Endodermal cell (in vitro differentiated cells): ENCODE measurements at places on chromosomes 11 and 22. TPM values are rescaled to one million over a fixed set of nuclear protein-coding genes. Genes with fewer than 3 reads are reported as not detected.

Gene RSF1
- 67.4 and 71.0 TPM in 2 replicates for total RNA-seq

Gene HTR3A
- not detected in 3 replicates for total RNA-seq

Gene OR51B5
- 0.78 to 0.93 TPM in 2 of 3 replicates, not detected in the other for total RNA-seq

Gene AMBRA1
- total RNA-seq: 54.5 to 60.1 TPM (median 54.5 TPM) in 3 replicates

Gene DNAJB13
- 0.96 to 1.4 TPM (median 1.2 TPM) in 3 replicates for total RNA-seq

DNA sequence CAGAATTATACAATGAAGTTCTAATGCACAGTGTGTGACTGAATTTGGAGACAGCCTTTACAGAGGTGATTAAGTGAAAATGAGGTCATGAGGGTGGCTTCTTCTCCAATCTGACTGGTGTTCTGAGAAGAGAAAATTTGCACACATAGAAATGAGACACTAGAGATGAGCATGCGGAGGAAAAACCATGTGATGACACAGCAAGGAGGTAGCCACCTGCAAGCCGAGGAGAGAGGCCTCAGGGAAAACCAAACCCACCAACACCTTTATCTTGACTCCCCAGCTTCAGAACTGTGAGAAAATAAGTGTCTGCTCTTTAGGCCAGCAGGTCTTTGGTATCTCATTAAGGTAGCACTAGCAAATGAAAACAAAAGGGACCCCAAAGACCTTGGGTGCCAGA, 93.2 kb downstream of the GGTLC2 start:
- no peak for DNase-seq
- H3K27ac ChIP-seq: no peak overlapping the region
- no peak overlapping the region for H3K4me3 ChIP-seq
- peaks cover 57% of the 10 kb centered on the region for H3K27me3 ChIP-seq

DNA sequence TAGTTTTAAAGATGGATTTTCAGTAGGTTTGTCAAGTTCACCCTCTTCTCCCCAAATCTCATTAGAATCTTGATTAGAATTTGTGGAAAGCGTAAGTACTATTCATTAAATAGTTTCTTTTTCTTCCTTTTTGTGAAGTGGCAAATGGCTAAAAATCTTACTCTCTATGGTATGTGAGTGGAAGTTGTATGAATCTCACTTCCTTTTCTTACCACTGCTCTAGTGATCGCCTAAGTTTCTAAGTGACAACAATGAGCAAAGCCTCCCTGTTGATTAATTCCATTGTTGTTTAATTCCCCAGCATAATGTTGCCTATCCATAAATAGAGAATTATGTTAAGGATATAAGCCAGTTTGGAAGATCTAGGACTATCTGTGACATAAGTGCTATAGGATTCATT, 82.7 kb downstream of the PGR start:
- H3K27me3 ChIP-seq: peaks cover 21% of the 10 kb centered on the region
- H3K4me1 ChIP-seq: no peaks in the 10 kb centered on the region
- H3K36me3 ChIP-seq: no peaks in the 10 kb centered on the region
- no peak overlapping the region for H3K4me3 ChIP-seq

DNA sequence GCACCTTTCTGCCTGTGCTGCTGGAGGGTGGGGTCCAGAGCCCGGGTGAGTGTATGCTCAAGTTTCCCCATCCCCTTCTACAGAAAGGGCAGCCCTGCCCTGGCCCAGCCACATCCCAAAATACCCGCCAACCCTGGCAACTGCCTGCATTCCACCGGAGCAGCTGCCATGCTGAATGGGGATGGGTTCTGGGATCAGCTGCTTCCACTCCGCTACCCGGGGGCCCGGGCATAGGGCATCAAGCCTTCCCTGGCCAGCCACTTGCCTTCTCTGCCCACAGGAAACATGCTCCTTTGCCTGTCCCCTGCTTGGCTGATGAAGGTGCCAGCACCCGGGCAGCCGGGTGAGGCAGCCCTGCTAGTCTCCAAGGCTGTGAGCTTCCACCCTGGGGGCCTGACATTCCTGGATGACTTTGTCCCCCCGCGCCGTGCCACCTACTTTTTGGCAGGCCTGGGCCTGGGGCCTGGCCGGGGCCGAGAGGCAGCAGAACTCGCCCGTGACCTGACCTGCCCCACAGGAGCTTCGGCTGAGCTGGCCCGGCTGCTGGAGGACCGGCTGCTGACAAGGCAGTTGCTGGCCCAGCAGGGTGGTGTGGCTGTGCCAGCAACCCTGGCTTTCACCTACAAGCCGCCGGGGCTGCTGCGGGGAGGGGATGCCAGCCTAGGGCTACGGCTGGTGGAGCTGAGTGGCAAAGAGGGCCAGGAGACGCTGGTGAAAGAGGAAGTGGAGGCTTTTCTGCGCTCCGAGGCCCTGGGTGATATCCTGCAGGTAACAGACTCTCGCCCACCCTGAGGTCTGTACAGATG, 3.2 kb downstream of the CARNS1 start:
- no peak for DNase-seq
- H3K4me3 ChIP-seq: no peak overlapping the region
- no peaks in the 10 kb centered on the region for H3K36me3 ChIP-seq
- H3K27me3 ChIP-seq: peaks cover 13% of the 10 kb centered on the region
- no peak overlapping the region for H3K27ac ChIP-seq

DNA sequence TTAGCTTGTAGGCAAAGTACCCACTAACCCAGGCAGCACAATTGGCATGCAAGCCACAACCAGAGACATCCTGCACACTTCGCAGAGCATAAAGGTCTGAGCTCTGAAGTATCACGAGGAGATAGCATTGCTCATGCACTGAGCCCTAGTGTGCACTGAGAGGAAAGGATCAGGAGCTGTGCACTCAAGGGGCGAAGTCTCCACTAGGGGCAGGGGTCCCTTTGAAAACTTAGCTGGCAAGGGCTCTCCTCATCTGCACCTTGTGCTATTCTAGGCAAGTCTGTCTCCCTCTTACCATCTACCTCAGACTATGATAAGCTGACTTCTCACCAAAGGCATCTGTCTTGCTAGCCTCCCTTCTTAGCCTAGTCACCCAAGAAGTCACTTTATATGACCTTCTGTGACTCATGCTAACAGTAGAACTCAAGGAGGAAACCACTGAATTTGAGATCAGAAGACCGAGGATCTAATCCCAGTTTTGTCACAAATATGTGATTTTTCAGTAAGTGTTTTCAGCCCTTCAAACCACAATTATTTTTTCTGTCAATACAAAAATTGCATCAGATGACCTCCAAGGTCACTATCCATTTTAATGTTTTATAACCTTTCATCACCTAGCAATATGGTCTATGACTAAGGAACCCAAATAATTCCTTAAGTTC, 1078.0 kb downstream of the NTM start:
- H3K27me3 ChIP-seq: no peaks in the 10 kb centered on the region
- no peak overlapping the region for H3K4me3 ChIP-seq

DNA sequence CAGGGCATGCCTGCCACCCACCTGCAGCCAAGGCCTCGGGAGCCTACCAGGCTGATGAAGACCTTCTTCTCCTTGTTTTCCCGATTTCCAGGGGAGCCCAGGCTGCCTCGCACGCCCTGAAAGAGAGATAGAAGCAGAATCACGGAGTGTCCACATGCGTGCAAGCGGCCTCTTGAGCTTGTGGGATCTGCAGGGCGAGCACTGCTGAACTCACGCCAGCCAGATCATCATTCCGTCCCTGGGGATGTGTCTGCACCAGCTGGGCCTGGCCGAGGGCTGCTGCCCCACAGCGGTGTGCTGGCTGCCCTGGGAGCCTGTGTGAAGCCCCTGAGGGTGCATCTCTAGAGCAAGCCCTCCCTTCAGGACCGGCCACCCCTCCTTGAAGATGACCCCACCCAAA, 17.9 kb downstream of the USH1C start:
- peaks cover 14% of the 10 kb centered on the region for H3K4me1 ChIP-seq
- H3K36me3 ChIP-seq: no peaks in the 10 kb centered on the region
- no peaks in the 10 kb centered on the region for H3K27me3 ChIP-seq
- no peak for DNase-seq
- no peak overlapping the region for H3K27ac ChIP-seq

DNA sequence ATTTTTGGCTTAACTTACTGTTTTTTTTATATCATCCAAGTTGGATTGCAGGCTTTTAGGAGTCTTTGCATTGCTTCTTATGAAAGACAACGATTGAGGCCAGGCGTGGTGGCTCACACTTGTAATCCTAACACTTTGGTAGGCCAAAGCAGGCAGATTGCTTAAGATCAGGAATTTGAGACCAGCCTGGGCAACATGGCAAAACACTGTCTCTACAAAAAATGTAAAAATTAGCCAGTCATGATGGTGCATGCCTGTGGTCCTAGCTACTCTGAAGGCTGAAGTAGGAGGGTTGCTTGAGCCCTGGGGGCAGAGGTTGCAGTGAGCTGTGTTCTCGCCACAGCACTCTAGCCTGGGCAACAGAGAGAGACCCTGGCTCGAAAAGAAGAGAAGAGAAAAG, 56.6 kb downstream of the BID start:
- DNase-seq: no peak
- H3K36me3 ChIP-seq: peaks cover 4% of the 10 kb centered on the region
- H3K27me3 ChIP-seq: no peaks in the 10 kb centered on the region
- no peak overlapping the region for H3K4me3 ChIP-seq

- H3K4me1 ChIP-seq: no peaks in the 10 kb centered on the region
- peak overlapping the region; percentile 94 for H3K4me3 ChIP-seq
- H3K36me3 ChIP-seq: no peaks in the 10 kb centered on the region
- no peak overlapping the region for H3K27ac ChIP-seq
Observed at GRCh38 chr22:17366830-17367229, 2.4 kb upstream of the CECR2 start.

DNA sequence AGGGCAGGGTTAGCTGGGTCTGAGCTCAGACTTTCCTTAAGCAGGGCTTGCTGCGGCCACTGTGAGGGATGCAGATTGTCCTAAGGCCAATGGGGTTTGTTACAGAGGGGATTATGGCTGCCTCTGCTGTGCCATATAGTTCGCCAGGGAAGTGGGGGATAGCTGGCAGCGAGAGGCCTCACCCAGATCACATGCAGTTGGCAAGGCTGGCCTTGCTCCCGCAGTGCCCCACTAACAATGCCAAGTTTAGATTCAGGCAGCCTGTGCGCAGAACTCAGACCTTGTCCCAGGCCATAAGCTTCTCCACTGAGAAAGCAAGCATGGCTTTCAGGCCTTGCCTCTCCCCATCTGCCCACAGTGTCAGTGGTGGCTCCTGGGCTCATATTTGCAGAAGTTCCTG, 4.7 kb upstream of the APOL2 start:
- H3K36me3 ChIP-seq: no peaks in the 10 kb centered on the region
- H3K4me1 ChIP-seq: no peaks in the 10 kb centered on the region
- peak; percentile 28 for DNase-seq
- H3K27ac ChIP-seq: no peak overlapping the region
- no peaks in the 10 kb centered on the region for H3K27me3 ChIP-seq
- no peak overlapping the region for H3K4me3 ChIP-seq

GRCh38 chr11:62889484-62890437, 9.1 kb downstream of the SLC3A2 start:
- H3K36me3 ChIP-seq: peaks cover 53% of the 10 kb centered on the region
- no peak overlapping the region for H3K4me3 ChIP-seq
- peaks cover 6% of the 10 kb centered on the region for H3K4me1 ChIP-seq
- no peaks in the 10 kb centered on the region for H3K27me3 ChIP-seq
- peak overlapping the region; percentile 75 for H3K27ac ChIP-seq
- peak; percentile 68 for DNase-seq

GRCh38 chr11:45218705-45219104, 67.4 kb downstream of the SYT13 start:
- H3K4me1 ChIP-seq: no peaks in the 10 kb centered on the region
- H3K36me3 ChIP-seq: no peaks in the 10 kb centered on the region
- no peaks in the 10 kb centered on the region for H3K27me3 ChIP-seq
- H3K4me3 ChIP-seq: no peak overlapping the region
- no peak for DNase-seq

GRCh38 chr11:130243816-130244215, 70.9 kb downstream of the ZBTB44 start:
- no peaks in the 10 kb centered on the region for H3K27me3 ChIP-seq
- H3K4me3 ChIP-seq: no peak overlapping the region
- no peak overlapping the region for H3K27ac ChIP-seq
- peaks cover 8% of the 10 kb centered on the region for H3K36me3 ChIP-seq

GRCh38 chr22:35541254-35541748, 670 bp downstream of the RASD2 start:
- peak overlapping the region; percentile 76 for H3K4me3 ChIP-seq
- peak; percentile 75 for DNase-seq
- peaks cover 70% of the 10 kb centered on the region for H3K27me3 ChIP-seq
- H3K27ac ChIP-seq: no peak overlapping the region

DNA sequence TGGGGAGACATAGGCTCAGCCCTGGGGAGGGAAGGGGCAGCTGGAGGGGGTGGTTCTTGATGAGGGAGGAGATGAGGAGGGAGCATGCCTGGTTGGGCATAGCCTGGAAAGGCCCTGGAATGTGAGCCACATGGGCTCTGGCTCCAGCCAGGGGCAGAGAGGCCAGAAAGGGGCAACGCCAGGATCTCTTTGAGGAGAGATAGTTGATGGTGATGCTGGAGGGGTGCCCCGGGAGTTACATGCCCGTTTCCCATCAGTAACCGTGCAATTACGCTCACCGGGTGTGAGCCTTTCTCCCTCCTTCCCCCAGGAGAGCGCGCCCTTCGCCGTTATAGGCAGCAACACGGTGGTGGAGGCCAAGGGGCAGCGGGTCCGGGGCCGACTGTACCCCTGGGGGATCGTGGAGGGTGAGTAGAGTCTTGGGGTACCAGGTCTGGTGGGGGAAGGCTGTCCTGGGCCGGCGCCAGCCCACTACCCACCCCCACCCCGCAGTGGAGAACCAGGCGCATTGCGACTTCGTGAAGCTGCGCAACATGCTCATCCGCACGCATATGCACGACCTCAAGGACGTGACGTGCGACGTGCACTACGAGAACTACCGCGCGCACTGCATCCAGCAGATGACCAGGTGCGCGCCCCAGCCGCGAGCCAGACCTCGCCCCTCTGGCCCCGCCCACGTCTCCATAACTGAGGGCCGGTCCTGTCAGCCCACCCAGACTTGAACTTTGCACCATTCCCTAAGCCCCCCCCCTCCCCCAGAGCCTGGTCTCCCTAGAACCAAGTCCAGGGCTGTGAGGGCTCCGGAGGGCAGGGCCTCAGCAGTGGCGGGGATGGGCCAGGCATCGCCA, 1.8 kb upstream of the GP1BB start:
- H3K36me3 ChIP-seq: no peaks in the 10 kb centered on the region
- no peak for DNase-seq
- H3K4me3 ChIP-seq: no peak overlapping the region
- H3K27ac ChIP-seq: no peak overlapping the region
- H3K27me3 ChIP-seq: peaks cover 96% of the 10 kb centered on the region

GRCh38 chr11:122951211-122951610, 30.4 kb downstream of the BSX start:
- no peak overlapping the region for H3K4me3 ChIP-seq
- H3K27ac ChIP-seq: peak overlapping the region; percentile 85
- H3K27me3 ChIP-seq: no peaks in the 10 kb centered on the region
- H3K36me3 ChIP-seq: no peaks in the 10 kb centered on the region
- DNase-seq: no peak

GRCh38 chr11:100584201-100584985, 102.7 kb upstream of the ARHGAP42 start:
- no peak overlapping the region for H3K27ac ChIP-seq

- no peaks in the 10 kb centered on the region for H3K4me1 ChIP-seq
- no peak for DNase-seq
- no peak overlapping the region for H3K27ac ChIP-seq
- peaks cover 22% of the 10 kb centered on the region for H3K36me3 ChIP-seq
- H3K27me3 ChIP-seq: peaks cover 49% of the 10 kb centered on the region
Observed at GRCh38 chr11:43879789-43880639, 617 bp upstream of the ALKBH3 start.
